ENCODE measurements at places on chromosomes 7 and 10.

DNA sequence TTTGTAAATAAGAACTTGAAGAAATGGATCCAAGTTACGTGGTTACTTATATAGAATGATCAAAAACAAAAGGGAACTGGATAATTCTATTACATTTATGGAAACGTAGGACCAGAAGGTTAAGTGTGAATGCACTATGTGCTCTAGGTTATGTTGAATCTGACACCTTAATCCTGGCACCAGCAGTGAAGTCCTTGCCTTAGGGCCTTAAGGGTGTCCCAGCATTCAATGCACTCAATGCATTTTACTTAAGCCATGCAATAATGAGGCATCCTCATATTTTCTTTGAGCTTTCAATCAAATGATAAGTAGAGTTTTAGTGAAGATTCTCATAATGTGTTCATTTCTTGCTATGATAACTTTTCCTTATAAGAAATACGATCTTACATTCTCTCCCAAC is 178.3 kb upstream of the AGR3 start:
- no peak for DNase-seq

DNA sequence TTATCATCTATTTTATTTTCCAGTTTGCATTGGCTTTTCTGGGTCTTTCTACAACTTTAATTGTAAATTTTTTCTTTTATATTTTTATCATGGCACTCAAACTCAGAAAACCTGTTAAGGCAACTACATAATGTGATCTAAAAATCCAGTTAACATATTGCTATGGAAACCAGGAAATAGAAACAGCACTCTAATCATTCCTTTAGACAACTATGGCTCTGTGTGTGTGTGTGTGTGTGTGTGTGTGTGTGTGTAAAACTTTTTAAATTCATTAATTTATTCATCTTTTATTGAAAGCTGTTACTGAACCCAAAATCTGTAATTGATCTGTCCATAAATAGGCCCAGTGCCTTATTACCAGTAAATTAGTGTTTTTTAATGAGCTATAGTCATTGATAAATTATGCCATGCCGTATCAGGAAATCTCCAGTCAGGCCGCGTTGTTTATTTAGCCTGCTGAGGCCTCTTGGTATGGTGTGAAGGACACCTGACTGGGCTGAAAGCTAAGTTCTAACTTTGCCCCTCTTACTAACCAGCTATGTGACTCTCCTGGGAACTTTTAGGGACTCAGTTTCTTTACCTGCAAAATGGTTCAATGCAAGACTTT is 1.5 kb upstream of the MET start:
- no peak for DNase-seq

GRCh38 chr7:516606-517456 is 2.8 kb downstream of the PDGFA start:
- no peak for DNase-seq

- no peak for DNase-seq
Observed at GRCh38 chr10:60044242-60044641, 137.9 kb upstream of the CCDC6 start.

DNA sequence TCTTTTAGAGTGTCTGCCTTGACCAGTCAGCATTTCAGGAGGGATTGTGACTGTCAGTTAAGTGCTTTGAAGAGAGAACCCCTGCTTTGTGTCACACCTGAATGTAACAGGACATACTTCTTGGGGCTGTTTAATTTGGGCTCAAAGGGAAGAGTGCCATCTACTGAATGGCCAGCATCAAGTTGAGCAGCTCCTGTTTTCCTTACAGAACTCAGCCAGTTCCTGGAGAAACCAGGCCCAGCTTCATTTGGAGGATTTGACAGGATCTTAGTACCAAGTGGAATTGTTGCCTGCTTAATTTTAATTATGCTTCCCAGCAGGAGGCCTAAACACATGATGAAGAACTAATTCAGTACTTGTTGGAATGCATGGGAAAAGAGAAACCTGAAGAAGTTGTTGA is 8.3 kb downstream of the ADD3 start:
- DNase-seq, result no peak

GRCh38 chr10:24209946-24210491 is 1.1 kb downstream of the KIAA1217 start:
- DNase-seq, result no peak

- no peak for DNase-seq
Observed at GRCh38 chr7:16027396-16027795, 340.9 kb upstream of the MEOX2 start.

- no peak for DNase-seq
Observed at GRCh38 chr7:127437837-127438236, 45.3 kb upstream of the ZNF800 start.

DNA sequence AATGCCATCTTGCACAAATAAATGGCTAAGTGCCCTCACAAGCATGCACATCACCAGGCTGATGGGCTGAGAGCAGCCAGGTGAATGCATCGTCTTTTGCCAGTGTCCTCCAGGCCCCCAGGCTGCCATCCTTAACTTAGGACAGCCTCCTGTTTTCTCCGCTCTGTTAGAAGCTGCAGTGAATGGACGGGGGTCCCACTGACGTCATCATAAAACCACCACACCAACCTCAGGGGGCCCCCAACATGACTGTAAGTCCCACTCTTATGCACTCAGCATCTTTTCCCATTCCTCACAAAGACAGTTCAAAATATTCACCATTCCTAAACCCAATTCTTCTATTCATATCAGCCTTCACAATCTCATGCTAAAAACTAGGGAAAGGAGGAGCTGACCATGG is 34.4 kb downstream of the GLI3 start:
- DNase-seq, result no peak

DNA sequence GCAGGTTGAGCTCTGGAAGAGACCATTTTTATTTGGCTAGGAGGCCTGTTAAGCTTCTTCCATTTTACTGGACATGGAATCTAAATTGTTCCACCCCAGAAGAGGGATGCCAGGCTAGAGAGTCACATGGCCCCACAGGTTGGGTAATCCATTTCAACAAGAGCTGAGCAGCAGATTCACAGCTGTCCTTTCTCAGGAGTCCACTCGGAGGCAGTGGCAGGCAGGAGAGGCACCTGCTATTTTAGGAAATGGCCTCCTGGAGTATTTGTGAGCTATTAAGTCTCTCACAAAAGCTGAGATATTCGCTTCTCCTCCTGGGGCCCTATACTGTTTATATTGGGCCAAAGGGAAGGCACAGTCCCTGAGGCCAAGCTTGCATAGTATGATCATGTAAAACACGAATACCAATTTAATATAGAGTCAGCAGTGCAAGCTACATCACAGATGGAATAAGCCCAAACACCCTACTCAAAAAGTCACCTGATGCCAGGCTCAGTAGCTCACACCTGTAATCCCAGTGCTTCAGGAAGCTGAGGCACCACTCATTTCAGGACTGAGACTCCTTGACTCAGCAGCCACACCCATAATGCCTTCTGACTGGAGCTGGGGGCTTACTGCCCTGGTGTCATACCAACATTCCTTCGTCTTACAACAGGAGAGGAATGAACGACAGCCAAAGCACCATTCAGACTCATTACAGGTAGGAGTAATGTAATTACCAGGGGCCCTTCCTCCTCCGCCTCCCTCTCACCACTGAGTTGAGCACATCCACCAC is 124.1 kb downstream of the LMBR1 start:
- no peak for DNase-seq

- DNase-seq, result no peak
Observed at GRCh38 chr7:157355784-157356511, 19.1 kb downstream of the DNAJB6 start.

DNA sequence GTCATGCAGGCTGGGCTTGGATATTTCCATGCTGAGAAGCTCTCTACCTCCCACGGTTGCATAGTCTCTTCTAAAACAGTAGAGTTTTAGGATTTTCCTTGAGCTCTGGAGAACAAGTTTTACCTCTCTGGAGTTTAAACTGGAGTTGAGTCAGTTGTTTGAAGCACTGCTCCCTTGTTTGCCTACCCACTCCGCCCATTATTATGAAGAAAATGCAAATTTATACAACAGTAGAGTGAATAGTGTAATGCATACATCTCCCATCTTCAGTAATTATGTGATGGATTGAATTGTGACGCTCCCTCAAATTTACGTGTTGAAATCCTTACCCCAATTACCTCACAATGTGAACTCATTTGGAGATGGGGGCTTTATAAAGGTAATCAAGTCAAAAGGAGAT is 17.2 kb downstream of the EMX2 start:
- no peak for DNase-seq

- no peak for DNase-seq
Observed at GRCh38 chr10:50316695-50317648, 65.7 kb upstream of the ASAH2 start.

- DNase-seq, result no peak
Observed at GRCh38 chr10:88792661-88793060, 9.9 kb upstream of the LIPM start.

GRCh38 chr7:132492823-132493445 is 83.3 kb downstream of the PLXNA4 start:
- peak; percentile 60 for DNase-seq

- DNase-seq, result no peak
Observed at GRCh38 chr7:69115788-69116187, 482.5 kb upstream of the AUTS2 start.

GRCh38 chr10:131068760-131069159 is 242.8 kb downstream of the TCERG1L start:
- DNase-seq, result no peak

GRCh38 chr7:101882595-101883564 is 65.5 kb downstream of the CUX1 start:
- no peak for DNase-seq

DNA sequence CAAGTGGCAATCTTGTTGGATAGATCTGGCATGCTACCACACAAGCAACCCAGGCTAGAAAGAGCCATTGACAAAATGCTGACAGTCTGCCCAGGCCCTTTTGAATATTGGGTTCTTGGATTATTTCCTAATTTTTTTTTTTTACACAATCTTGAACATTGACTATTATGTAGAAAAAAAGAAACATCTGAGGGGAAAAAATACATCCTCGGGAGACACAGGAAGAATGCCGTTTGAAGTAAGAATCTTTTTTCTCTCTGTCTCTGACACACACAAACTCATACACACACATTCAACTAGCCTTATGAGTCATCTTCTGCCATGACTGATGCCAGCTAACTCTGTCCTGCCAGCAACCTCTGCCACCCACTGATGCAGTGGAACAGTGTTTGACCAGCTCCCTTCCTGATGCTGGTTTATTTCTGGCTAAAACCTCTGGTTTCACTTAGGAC is 47.2 kb downstream of the SORBS1 start:
- no peak for DNase-seq

DNA sequence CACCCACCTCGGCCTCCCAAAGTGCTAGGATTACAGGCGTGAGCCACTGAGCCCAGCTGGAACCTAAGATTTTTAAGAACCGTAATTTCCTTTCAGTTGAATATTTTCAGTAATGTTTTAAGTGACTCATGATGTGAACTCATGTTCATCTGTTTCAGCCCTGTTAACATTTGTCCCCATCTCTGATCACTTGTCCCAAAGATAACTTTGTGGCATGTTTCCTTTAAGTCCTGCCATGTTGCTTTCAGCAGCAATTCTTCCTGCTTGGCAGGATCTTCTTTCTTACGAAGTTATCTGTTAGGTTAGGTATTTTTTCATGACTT is 19.3 kb downstream of the ZRANB1 start:
- DNase-seq, result no peak

- no peak for DNase-seq
Observed at GRCh38 chr10:12448340-12448728, 99.0 kb downstream of the CAMK1D start.

- no peak for DNase-seq
Observed at GRCh38 chr7:143507094-143507518, 29.4 kb downstream of the TAS2R41 start.

DNA sequence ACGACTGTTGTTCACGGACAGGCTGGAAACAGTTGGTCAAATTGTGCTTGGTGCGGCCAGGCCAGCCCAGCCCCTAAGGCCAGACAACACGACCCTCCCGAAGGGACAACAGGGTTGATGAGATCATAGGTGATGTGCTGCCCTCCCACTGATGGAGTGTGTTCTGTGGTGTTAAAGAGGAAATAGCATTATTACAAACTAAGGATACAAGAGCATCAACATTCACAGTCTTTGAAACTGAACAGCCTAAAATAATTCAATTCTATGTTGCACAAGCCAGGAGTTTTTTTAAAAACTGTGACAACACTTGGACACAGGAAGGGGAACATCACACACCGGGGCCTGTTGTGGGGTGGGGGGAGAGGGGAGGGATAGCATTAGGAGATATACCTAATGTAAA is 87.6 kb downstream of the FAM53B start:
- no peak for DNase-seq

DNA sequence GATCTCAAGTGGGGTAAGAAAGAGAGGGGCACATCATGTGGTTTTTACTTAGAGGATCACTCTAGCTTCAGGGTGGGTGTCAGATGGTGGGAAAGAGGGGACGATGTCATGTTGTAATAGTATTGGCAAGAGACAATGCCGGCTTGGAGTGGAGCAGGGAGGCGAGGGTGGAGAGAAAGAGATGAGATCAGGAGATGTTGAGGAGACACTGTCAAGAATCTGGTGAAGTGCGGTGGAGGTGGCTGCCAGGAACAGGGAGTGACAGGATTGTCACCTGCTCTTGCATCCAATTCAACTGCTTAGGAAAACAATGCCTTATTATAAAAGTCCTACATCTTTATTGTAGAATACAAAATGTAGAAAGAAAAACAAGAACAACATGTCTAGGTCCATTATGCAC is 63.0 kb upstream of the MKI67 start:
- no peak for DNase-seq

DNA sequence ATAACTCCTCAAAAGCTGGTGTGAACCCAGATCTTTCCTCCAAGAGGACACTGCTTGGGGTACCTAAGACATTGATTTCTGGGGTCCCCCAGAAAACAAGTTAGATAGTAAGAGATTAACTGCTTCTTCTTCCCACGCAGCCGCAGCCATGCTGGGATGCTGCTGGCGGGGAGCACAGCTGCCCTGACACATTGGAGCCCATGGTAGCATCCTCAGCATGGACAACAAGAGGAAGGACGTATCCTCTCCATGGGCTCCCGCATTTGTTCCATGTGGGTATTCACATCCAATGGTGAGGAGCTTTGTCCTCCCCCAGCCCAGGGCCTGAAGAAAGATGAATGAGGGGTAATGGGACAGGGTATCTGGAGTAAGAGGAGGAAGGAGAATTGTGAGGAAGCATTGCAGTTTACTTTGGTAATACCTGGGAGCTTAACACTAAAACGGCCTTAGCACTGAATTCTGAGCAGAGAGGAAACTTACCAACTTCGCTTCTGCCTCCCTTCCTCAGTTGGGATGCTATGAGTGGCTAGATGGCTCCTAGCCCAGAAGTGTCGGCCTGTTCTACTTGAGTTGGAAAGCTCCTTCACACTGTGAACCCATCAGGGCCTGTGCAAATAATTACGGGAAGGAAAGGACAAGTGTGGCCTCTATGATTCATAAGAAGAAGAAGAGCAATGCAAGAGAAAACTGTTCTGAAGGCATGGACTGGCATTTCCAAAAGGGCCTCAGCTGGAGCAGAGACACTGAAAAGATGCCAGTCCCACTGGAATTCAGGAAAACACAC is 43.9 kb downstream of the C10orf120 start:
- DNase-seq, result no peak

- DNase-seq, result no peak
Observed at GRCh38 chr10:61974601-61975390, 73.3 kb downstream of the ARID5B start.

- DNase-seq, result no peak
Observed at GRCh38 chr10:42930516-42931192, 146.2 kb upstream of the RET start.

All from NCI-H187 treated with DMSO at 0.1 percent for 48 hours (cell line).